Myocyte (in vitro differentiated cells): ENCODE measurements at places on chromosomes 1 and 21. TPM values are rescaled to one million over a fixed set of nuclear protein-coding genes. Genes with fewer than 3 reads are reported as not detected.
A peak's percentile ranks its signal among the peaks of the same experiment; 100 is the strongest.

DNA sequence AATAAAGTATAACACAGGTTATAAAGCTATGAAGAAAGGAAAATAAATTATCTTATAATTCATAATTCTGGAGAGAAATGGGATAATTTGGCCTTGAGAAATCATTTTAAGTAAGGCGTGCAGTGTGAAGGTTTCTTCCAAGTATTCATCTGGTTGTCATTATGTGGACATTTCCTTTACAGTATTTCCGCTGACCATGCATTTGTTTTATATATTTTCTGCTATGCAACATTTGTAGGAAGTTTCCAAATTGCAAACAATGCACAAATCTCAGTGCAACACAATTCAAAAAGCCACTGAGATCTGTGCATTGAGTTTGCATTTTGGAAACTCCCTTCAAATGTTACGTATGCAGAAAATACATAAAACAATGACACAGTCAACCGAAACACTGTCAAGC, 17.8 kb downstream of the ZNF670 start:
- no peak for DNase-seq

DNA sequence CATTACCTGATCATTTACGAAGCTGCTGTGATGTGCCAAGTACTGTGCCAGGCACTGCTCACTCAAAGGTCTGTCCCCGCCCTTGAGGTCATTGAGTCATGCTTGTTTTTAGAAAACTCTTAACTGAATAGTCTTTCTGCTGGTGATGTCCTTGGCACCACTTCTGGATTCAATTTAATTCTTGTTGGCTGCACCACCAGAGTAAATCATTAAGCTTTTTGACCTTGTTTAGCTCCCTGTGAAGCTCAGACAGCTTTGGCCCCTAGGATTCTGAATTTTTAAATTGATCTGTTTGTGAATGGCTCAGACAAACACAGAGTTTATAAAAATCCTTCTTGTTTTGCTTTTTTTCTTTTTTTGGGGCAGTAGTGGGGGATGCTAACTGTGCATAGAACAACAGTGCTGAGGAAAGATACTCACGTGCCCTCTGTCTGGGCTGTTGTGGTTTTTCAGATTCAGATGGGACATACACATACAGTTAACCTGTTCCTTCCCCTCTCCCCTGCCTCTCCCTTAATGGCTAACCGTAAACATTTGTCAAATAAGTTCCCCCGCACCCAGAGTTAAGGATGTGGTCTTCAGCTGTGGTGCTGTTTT, 67.6 kb downstream of the MTR start:
- peak; percentile 73 for DNase-seq

The DAP3 gene
- total RNA-seq: 80.0 and 122 TPM in 2 replicates

The TRAF3IP3 gene
- 0.03 and 0.05 TPM in 2 replicates for total RNA-seq

The PAPPA2 gene
- 0.52 and 0.75 TPM in 2 replicates for total RNA-seq

DNA sequence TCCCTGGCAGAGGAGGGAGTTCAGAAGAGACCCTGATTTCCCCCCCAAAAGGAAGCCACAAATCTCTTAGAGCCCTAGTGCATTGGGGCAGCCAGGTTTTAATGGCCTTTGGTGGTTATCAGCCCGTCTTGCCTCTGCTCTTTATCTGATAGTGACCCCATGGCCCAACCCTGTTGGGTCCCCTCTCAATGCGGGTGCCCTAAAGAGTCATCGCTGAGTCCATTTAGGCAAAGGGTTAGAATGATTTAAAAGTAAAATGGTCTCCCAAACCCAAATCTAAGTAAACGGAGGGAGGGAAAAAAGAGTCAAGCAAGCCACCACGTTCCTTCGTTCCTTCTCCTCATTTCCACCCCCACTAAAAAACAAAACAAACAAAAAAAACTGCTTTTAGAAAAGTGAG, 164.0 kb downstream of the RUNX1 start:
- DNase-seq: peak; percentile 56

- no peak for DNase-seq
Measured at GRCh38 chr1:67639361-67639760, 45.6 kb upstream of the GADD45A start.

DNA sequence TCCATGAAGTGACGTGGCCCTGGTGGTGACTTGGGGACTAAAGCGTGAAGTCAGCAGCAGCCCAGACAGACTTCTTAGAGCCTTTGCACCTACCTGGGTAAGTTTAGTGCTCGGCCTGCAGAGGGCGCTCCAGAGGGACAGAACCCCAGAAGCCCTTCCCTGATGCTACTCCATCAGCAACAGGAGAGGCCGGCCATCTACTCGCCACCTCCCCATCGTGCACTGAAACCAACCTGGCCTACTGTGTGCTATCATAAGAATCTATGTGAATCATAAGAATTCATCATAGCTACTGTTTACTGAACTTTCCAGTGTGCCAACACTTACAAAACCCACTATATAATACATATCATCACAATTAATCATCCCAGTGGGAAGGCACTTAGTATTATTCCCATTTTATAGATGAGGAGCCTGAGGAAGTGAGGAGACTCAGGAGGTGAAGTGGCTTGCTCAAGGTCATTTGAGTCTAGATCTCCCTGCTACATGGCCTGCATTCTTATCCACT, 7.9 kb upstream of the EDN2 start:
- no peak for DNase-seq

The S1PR1 gene
- total RNA-seq: 2.5 and 2.9 TPM in 2 replicates
